Activated CD4-positive, alpha-beta T cell treated with anti-CD3 and anti-CD28 coated beads, Interleukin-2, amount 10 ng/mL, durations not matched to agents 24 days and 14 days (primary cell): ENCODE measurements at places on chromosomes 1 and 21. TPM values are rescaled to one million over a fixed set of nuclear protein-coding genes. Genes with fewer than 3 reads are reported as not detected.

DNA sequence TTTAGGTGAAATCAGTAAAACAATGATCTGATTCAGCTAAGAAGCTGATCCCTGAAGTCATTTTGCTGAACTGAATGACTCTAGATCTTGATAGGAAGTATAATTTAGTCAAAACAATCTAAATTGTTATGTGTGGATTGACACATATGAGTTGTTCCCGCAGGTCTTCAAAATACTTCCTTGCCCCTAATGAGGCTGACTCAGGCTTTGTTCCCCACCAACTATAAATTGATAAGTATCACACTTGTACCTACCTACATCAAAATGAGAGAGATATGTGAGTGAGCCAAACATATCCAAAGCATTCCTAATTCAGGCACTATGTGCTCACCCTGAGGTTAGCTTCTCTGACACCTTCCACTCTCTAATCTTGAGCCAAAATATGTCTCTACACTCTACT lies 507.1 kb downstream of the PLPP3 start:
- no peak for DNase-seq

DNA sequence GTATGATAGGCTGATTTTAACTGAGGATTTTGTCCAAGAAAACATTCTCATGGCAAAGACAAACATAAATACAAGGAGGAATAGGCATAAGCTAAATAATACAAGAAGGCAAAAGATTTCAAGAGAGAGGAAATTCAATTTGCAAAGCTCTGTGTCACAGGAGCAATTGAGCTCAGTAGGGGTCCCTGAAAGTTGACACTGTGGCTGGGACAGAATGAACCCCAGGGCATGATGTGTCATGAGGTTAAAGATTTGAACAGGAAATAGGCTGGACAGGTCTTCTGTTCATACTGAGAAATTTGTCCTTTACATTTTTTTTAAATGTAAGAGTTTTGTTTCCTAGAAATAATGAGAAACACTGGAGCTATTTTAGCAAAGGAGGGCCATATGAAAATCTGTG lies 555.4 kb upstream of the NEGR1 start:
- DNase-seq: no peak

DNA sequence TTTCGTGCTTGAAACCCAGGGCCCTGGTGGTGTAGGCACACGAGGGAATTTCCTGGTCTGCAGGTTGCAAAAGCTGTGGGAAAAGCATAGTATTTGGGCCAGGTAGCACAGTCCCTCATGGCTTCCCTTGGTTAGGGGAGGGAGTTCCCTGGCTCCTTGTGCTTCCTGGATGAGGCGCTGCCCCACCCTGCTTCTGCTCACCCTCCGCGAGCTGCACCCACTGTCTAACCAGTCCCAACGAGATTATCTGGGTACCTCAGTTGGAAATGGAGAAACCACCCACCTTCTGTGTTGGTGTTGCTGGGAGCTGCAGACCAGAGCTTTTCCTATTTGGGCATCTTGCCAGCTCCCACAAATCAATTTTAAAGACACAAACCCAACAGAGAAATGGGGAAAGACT lies 183.0 kb downstream of the PHTF1 start:
- DNase-seq: no peak

DNA sequence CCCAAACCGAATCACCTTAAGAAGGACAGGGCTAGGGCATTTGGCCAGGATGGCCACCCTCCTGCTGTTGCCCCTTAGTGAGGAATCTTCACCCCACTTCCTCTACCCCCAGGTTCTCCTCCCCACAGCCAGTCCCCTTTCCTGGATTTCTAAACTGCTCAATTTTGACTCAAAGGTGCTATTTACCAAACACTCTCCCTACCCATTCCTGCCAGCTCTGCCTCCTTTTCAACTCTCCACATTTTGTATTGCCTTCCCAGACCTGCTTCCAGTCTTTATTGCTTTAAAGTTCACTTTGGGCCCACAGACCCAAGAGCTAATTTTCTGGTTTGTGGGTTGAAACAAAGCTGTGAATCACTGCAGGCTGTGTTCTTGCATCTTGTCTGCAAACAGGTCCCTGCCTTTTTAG lies 3.6 kb downstream of the BTG2 start:
- no peak for DNase-seq

Gene KLF17
- total RNA-seq: not detected in 2 replicates

GRCh38 chr1:26417111-26417759 lies 6.6 kb downstream of the LIN28A start:
- DNase-seq: peak; percentile 95

- peak; percentile 91 for DNase-seq
Measured at GRCh38 chr1:175152006-175152652, 40.4 kb downstream of the KIAA0040 start.

DNA sequence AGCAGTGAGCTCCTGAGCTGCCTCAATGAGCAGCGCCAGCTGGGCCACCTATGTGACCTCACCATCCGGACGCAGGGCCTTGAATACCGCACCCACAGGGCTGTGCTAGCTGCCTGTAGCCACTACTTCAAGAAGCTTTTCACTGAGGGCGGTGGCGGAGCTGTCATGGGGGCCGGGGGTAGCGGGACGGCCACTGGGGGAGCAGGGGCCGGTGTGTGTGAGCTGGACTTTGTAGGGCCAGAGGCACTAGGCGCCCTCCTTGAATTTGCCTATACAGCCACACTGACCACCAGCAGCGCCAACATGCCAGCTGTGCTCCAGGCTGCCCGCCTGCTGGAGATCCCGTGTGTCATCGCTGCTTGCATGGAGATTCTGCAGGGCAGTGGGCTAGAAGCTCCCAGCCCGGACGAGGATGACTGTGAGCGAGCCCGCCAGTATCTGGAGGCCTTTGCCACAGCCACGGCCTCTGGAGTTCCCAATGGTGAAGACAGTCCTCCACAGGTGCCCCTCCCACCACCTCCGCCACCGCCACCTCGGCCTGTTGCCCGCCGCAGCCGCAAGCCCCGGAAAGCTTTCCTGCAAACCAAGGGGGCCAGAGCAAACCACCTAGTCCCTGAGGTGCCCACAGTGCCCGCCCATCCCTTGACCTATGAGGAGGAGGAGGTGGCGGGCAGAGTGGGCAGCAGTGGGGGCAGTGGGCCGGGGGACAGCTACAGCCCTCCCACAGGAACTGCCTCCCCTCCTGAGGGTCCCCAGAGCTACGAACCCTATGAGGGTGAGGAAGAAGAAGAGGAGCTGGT lies 12.3 kb downstream of the ZBTB7B start:
- DNase-seq: peak; percentile 59

DNA sequence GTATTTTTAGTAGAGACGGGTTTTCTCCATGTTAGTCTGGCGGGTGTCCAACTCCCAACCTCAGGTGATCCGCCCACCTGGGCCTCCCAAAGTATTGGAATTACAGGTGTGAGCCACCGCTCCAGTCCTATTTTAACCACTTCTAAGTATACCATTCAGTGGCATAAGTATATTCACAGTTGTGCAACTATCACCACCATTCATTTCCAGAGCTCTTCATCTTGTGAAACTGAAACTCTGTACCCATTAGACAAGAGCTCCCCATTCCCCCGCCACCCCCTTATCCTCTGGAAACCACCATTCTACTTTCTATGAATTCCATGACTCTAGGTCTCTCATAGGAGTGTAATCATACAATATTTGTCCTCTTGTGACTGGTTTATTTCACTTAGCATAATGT lies 40.2 kb upstream of the CAMTA1 start:
- peak; percentile 65 for DNase-seq

DNA sequence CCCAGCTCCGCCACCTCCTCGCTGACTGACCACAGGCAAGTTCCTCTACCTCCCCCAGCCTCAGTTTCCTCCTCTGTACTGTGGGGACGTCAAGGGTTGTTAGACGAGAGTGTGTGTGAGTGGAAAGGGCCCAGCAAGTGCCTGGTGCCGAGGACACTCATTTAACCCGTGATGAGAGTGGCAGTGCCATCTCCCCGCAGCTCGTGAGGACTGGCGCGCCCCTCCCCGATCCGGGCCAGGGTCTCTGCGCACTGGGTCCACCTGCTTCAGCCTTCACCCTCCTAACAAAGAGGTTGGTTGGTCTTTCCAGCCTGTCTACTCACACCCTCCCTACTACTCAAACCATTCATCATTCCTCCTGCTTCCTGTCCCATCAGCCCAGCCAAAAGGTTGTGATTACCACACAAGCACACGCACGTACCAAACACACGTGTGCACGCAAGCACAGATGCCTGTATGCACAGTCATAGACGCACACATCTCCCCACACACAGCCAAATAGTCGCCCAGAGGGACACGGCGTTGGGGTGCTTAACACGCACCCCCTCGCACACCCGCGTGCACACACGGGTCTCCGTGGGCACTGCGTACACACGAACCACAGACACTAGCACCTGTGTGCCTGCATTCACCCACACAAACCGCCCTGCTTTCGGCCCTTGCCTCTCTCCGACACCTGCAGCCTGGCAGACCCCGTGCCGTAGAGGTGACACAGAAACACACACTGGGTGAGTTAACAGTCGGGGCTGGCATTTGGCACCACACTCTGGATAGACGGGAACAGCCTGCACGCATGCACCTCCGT lies 39.3 kb downstream of the TAS1R2 start:
- no peak for DNase-seq

DNA sequence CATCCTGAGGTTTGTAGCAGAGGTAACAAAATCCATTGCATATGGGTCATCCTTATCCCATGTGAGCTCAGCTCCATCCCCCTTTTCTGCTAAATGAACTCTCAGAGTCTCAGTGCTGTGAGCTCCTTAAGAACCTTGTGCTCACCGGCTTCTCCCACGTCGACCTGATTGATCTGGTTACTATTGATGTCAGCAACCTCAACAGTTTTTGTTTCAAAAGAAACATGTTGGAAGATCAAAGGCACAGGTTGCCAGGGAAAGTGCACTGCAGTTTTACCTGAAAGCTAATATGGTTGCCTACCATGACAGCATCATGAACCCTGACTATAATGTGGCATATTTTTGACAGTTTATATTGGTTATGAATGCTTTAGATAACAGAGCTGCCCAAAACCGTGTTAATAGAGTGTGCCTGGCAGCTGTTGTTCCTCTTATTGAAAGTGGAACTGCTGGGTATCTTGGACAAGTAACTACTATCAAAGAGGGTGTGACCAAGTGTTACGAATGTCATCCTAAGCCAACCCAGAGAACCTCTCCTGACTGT lies 131.4 kb downstream of the HS2ST1 start:
- peak; percentile 88 for DNase-seq

GRCh38 chr1:87224201-87224600 lies 104.5 kb upstream of the LMO4 start:
- no peak for DNase-seq

DNA sequence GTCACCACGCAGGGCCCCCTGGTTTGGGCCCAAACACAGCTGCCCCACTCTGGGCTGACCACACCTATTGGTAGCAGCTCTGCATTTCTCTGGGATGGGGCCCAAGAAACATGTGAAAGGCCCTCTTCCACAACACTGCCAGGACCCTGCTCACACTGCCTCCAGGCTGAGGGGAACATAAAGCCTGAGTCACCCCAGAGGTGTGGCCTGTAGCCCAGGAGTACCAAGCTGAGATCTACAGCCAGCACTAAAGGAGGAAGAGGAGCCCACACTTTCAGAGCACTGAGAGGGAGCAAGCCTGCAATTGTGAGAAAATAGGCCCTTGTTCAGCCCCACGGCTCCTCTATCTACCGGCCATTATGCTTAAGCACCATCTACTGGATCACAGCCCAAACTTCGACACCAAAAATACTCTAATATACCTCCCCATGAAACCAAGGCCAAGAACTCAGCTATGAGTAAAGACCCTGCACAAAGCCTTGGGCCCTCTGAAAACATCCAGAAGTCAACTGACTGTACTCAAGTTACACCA lies 14.4 kb upstream of the OR2T10 start:
- no peak for DNase-seq

- no peak for DNase-seq
Measured at GRCh38 chr1:245537992-245538391, 383.2 kb downstream of the KIF26B start.

Gene VHLL
- 0.54 and 1.0 TPM in 2 replicates for total RNA-seq

- no peak for DNase-seq
Measured at GRCh38 chr1:41009466-41009865, 12.1 kb downstream of the SLFNL1 start.

Gene SCAMP3
- total RNA-seq: 152 and 158 TPM in 2 replicates

- DNase-seq: no peak
Measured at GRCh38 chr1:157117527-157118057, 18.0 kb upstream of the ETV3L start.

DNA sequence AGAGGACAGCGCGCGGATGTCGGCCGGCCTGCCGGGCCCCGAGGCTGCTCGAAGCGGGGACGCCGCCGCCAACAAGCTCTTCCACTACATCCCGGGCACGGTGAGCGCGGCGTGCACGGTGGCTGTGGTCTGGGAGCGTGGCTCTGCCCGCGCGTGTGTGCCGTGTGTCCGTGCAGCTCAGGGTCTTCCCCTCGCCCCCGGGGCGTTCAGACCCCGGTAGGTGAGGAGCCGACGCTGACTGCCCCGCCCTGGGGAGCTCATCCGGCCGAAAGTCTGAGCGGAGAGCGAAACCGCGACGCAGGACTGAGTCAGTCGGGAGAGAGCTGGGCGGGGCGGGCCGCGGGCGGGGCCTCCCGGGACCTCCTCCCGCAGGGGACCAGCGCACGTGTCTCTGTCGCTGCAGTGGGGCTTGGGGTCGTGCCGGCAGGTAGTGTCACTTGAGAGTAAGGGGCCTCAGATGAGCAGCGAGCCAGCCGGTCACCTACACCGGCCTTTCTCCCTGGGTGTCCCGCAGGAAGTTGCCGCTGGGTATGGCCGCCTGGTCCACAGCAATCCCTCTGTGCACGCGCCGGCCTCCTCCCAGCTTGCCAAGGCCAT lies 520 bp downstream of the PLEKHN1 start:
- peak; percentile 93 for DNase-seq

Gene F13B
- not detected in 2 replicates for total RNA-seq

GRCh38 chr1:117683571-117684285 lies 77.9 kb downstream of the TENT5C start:
- DNase-seq: no peak

- no peak for DNase-seq
Measured at GRCh38 chr1:196546272-196547111, 61.7 kb downstream of the KCNT2 start.

DNA sequence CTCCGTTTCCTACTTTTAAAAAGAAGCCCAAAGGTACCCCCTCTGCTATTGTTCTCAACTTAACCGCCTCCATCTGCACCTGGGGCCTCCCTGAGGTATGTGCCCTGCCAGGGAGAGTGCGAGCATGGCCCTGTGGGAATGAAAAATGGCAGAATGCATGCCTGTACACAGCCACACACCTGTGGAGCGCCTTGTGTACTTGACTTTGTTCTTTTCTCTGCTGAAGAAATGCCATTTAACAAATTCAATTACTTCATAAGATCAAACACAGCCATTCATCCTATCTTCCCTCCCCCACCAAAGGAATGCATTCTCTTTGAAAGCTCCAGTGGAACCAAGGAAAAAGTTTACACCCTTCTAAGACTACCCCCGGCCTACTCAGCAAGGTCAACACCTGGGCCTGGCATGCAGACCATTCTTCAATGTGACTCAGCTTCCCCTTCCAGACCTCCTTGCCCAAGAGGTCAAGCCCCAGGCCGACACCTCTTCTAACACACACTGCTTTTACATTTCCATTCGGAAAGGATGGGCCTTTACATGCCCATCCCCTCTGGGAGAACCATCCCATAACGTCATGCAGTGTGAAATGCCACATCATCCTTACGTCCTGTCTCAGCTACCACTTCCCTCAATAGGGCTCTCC lies 123.7 kb downstream of the SMYD2 start:
- DNase-seq: no peak

Gene TTLL7
- 0.28 and 0.58 TPM in 2 replicates for total RNA-seq

Gene E2F2
- total RNA-seq: 30.4 and 33.7 TPM in 2 replicates

GRCh38 chr1:19424651-19425570 lies 60.4 kb downstream of the CAPZB start:
- DNase-seq: no peak
